Retina (tissue), 1 donor: ENCODE measurements at places on chromosomes 4 and X.

DNA sequence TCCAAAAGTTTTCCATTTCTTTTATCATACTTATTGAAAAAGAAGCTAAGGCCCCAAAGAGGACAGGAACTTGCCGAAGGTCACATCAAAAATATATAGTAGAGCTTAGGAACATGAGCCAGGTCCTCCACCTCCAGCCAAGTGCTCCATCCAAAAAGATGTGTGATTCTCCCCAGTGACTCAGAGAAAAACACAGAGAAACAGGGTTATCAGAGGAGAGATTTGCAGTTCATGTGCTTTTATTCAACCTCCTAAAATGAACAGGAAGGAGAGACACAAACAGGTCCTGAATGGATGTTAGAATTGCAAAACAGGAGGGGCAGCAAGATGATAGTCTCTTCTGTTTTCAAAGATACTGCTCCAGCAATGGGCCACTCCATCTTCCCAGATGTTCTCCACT is 19.6 kb upstream of the FGF16 start:
- no peak for DNase-seq

- no peak for DNase-seq
These were observed 12.5 kb downstream of the HPF1 start for GRCh38 chr4:169745291-169745690.

GRCh38 chr4:6996481-6996880 is 46.7 kb upstream of the TADA2B start:
- DNase-seq, result no peak

- DNase-seq, result no peak
These were observed 22.2 kb downstream of the RBPJ start for GRCh38 chr4:26343038-26343398.

DNA sequence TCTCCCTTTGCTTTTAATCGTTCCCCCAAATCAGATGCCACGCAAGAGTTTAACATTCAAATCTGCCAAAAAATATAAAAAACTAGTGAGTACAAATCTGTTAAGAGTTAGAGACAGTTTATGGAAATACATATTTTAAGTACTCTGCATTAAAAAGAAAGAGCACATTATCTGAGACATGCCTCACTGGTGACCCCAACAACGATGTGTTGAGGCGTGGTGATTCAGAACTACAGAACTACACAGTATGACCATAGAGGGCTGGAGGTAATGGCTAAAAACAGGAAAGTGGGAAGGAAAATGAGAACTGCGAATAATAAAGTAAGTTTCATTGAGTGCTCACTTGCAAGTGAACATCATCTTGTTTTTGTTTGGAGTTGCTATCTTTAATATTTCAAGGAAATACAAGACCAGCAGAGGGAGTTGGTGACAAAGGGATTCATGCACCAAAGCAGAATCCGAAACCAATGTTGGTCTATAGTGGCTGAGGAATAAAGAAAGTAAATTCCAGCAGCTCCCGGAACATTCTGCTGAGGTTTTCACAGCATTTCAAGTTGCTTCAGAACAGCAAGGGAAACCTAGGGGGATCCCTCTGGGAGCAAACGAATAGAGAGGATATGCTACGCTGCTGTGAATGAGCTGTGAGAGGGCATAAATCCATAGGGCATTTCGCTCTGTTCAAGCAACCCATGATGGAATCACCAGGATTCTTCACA is 92.2 kb downstream of the DCHS2 start:
- peak; percentile 19 for DNase-seq

DNA sequence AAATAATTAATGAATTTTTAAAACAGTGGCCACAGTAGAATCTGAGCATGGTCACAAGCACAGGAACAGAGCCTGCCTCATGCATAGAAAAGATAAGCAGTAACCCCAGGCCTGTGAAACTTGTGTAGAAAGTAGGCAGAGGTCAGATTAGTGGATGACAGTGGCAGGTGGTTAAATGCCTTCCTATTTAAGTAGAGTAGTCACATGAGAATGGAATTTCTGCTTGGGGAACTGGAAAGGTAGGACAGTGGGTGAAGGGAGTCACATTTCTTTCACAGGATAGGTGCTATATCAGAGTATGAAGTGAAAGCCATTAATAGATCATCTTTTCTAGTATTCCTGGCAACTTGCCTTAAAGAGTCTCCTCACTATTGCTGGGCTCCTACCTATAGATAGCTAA is 34.9 kb upstream of the ASB12 start:
- DNase-seq, result no peak

DNA sequence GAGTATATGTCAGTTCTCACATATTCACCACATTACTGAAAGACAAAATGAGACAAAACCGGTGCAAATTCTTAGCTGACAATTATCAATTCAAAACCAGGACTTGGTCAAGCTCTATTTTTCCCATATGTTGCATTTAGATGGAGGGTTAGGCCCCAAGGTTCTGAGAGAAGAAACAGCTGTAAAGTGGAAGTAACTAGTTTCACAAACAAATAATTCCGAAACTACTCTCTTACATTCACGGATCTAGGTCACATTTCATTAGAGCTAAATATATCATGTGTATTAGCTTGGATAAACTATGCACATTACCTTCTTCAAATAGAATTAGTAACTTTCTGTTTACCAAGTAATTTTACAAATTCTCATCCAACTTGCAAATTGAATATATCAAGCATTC is 3.7 kb upstream of the GABRA2 start:
- DNase-seq, result no peak

DNA sequence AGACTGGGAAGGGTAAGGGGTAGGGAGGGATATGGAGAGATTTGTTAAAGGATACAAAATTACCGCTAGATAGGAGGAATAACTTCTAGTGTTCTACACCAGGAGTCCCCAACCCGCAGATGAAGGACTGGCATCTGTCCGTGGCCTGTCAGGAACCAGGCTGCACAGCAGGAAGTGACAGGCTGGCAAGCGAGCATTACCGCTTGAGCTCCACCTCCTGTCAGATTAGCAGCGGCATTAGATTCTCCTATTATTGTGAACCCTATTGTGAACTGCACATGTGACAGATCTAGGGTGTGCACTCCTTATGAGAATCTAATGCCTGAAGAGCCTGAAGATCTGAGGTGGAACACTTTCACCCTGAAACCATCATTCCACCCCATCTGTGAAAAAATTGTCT is 27.9 kb upstream of the BBS7 start:
- peak; percentile 6 for DNase-seq

- DNase-seq, result no peak
These were observed 88.5 kb downstream of the FAM193A start for GRCh38 chr4:2624782-2625530.

DNA sequence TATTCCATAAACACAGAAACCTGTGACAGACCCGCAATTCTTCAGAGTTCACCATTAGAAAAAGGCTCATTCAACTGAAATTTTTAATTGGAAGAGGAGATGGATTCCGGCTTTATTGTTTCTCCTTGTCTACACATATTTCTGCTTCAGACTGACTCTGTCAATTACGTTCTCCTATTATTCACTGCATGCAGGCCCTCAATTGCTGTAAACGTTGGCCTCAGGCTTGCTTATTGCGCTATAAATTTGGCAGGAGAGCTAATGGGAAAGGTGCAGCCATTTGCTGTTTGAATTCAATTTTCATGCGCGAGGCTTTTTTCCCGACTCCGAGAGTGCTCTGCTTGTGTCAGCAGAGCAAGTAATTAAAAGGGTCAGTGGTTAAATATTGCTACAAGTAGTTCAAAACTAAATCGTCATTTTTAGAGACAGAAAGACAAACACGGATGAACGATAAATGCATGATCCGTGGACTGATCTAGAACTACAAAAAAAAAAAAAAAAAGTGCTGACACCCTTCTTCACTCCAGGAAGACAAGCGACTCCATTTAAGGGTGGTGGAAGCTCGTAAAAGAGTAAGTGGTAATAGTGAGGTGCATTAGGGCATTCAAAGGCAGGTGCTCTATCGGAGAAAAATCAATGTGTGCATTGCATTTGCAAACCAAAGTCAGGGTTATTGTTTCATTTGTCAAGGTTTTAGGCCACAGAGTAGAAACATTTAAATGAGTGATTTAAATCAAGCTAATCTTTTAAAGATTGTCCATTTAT is 841.6 kb upstream of the FRG1 start:
- peak; percentile 36 for DNase-seq

GRCh38 chr4:22514481-22514880 is 1.4 kb downstream of the ADGRA3 start:
- DNase-seq, result no peak

- peak; percentile 90 for DNase-seq
These were observed at the start of gene SYN1 for GRCh38 chrX:47619486-47620302. SYN1 (minus strand) TSS chrX:47619857; CDS start chrX:47619728, 129 bp downstream.
